Kidney (tissue), 22 donors: ENCODE measurements at places on chromosomes 12 and 14.

GRCh38 chr12:122958198-122958888 is 7.9 kb downstream of the ABCB9 start:
- no peak for DNase-seq

DNA sequence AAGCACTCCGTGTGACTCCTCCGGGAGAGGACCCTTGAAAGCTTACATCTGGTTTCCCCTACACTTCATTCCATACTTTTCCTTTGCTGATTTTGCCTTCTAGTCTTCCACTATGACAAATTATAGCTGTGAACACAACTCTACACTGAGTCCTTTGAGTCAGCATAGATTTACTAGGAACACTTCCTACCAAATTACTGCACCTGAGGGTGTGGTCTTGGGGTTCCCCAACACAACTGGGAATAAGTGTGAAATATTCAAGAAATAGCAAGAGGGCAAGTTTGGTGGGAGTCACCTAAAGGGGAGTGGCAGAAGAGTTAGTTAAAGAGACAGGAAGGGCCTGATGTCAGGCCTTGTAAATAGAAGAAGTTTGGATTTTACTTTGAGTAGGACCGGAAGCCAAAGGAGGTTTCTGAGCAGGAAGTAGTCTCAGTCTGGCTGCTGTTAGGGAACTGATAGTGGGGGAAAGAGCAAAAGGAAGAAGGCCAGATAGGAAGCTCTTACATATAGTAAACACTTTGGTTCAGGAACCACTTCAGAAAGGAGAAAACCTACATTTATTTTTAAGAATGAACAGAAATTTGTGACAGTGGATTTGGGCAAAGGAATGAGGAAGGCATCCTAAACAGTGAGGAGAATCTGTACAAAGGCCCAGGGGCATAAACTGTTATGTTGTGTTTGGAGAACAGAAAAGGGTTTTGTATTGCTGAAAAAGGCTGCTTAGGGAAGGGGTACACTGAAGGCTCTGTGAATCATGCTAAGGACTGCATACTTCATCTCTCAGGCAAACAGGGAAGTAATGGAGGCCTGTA is 14.2 kb downstream of the SEL1L start:
- DNase-seq, result no peak

DNA sequence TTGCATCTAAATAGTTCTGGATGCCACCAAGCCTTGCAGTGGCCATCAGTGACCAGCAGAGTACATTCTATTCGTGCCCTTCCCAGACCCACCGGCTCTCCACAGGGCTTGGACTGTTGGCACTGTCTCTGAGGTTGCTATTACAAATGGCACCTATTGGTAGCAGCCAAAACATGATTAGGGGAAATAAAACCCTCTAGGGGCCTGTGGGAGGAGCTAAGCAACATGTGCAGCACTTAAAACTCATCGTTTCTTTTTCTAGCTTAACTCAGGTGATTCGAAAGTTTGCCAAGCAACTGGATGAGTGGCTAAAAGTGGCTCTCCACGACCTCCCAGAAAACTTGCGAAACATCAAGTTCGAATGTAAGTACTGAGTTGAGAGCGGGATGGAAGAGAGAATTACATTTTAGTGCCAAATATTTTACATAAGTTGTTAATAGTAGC is 65.4 kb upstream of the RIC8B start:
- no peak for DNase-seq

- DNase-seq, result peak; percentile 88
These were observed 141.4 kb downstream of the PPM1H start for GRCh38 chr12:62793256-62794217.

DNA sequence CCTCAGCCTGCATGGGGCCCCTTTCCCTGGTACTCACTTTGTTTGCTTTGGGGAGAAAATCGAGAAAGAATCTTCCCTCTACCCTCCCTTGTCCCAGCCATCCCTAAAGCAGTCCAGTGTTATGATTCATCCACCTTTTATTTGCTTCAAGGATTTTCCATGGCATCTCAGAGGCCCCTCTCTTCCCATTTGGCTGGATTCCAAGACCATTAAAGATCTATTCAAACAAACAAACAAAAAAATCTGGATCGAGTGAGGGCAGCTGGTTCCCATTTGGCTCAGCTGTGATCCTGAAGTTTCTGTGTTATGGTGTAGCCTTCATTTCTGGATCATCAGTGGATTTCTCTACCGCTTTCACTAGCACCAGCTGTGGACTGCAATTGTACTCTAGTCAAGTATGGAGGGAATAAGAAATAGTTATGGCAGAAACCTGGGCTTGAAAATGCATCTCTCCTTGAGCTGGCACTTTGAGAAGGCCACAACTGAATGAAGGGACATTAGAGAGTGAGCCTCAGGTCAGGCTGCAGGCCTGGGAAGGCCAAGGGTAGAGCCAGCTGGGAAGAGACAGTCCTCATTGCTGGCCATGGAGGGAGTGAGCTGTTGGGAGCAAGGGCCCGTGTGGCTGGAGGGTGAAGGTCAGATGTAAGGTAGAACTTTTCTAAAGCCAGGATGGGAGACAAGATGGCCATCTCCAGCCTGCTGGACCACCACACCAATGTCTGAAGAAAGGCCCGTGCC is 13.7 kb downstream of the KRT71 start:
- DNase-seq, result peak; percentile 71

DNA sequence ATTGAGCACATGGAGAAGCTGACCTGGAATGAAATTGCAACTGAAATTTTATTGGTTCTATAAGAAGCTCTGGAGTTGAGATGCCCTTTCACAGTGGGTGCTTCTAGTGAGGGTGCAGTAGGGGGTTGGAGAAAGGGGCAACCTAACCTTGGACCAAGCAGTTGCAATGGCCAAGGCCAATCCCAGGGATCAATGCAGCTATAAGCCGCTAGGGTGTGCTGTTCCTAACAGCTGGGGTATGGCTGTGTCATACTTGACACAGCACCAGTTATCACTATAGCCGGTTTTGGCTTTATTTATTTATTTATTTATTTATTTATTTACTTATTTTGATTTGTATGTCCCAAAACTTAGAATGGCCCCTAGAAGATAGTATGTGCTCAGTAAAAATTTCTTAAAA is 505.9 kb downstream of the FLRT2 start:
- no peak for DNase-seq

DNA sequence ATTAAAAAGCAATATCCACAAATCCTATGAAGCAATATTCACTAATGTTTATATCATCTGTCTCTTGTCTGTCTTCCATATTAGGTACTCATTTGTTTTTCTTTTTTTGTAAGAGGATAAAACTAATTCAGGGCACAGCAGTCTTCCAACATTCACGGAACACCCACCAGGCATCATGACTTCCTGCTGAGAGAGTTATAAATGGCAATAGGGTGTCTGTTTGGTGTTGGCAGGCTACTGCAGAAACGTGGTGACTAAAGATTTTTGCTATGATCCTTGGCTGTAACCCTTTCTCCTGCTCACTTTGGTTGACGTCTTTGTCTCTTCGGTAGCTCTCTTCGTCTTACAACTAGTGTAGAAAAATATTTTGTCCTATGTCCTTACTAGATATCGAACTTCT is 860.6 kb upstream of the MGAT4C start:
- no peak for DNase-seq

GRCh38 chr14:105931808-105932483 is 405.6 kb downstream of the TMEM121 start:
- DNase-seq, result no peak

- peak; percentile 73 for DNase-seq
These were observed 18.5 kb downstream of the NCOR2 start for GRCh38 chr12:124548854-124549378.

GRCh38 chr14:81302638-81303037 is 81.9 kb upstream of the GTF2A1 start:
- no peak for DNase-seq

GRCh38 chr14:22588526-22589095 is 413 bp downstream of the DAD1 start:
- no peak for DNase-seq

GRCh38 chr14:37021390-37021789 is 151.0 kb downstream of the SLC25A21 start:
- no peak for DNase-seq

GRCh38 chr12:105733579-105733978 is 403.1 kb downstream of the C12orf75 start:
- no peak for DNase-seq
